ENCODE measurements at places on chromosomes 16 and 17.

GRCh38 chr17:58338841-58339754 lies 10.5 kb upstream of the TSPOAP1 start:
- peak; percentile 79 for DNase-seq

DNA sequence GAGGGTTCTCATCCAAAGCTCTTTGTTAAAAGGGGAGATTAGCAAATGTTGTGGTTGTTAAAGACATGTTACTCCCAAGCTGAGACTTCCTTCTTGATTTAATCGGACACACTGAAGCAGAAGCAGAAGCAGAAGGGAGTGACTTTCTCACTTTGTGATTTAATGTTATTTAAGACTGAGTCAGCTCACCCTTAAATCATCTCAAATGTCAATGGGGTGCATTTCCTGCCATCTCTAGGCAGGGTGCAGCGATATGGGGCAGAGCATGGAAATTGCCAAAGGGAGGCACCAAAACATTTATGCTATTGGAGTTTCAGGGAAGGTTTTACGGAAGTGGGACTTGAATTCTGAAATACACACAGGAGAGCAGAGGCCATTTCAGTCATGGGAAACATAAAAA lies 283.6 kb downstream of the ABCC12 start:
- DNase-seq: no peak

GRCh38 chr17:28505986-28506665 lies at the start of gene FOXN1:
Gene FOXN1, plus strand, starts transcription at chr17:28506348. Its CDS starts 17,622 bp downstream, at chr17:28523970.
- no peak for DNase-seq

DNA sequence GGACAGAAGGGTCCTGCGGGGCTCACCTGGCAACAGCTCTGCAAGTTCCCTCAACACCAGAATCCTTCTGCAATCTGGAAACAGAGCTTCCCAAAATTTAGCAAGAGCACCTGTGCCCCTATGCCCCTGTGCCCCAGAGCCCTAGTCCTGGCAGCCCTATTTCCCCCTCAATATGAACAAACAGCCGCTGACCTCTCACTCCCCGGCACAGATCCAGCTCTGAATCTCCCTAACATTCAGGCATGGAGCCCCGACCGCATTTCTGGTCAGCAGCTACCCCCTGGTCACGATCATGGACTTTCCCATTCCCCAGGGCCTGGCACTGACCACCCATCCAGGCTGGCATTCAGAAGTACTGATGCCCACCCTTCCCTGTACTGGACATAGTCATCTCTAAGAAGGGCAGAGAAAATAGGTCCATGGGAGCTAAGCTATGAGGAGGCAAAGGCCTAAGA lies 110.8 kb upstream of the SMURF2 start:
- DNase-seq: no peak

- no peak for DNase-seq
These were observed 162.4 kb upstream of the TOX3 start for GRCh38 chr16:52709306-52709705.

DNA sequence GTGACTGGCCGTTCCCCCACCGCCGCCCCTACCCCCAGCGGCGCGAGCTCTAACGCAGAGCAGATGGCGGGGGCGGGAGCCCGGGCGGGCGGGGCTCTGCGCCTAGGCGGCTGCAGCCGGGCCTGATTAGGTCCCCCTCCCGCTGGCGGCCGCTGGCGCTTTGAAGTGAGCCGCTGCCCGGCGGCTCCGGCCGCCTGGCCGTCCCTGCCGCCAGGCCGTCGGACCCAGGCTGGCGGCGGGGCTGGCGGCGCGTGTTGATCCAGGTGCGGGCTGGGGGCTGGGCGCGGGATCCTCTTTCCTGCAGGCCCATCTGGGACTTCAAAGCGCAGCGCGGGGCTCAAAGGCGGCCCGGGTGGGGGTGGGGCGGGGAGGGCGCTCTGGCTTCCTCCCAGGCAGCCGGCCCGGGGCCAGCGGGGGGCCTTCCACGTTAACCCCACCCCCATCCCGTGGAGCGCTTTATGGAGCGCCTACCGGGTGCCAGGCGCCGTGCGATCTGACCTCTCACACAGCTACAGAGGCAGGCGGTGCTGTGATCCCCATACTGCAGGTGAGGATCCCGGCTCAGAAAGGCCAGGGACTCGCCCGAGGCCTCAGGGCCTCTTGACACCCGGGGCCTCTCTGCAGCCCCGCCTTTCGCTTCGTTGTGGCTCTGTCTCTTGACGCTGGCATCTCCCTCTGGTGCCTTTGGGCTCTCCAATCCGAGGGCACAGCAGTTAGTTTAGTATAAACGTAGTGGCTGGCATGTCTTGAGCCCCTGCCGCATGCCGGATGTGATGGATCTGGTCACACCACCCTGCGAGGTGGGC lies 80.0 kb upstream of the NKD1 start:
- DNase-seq: peak; percentile 94

DNA sequence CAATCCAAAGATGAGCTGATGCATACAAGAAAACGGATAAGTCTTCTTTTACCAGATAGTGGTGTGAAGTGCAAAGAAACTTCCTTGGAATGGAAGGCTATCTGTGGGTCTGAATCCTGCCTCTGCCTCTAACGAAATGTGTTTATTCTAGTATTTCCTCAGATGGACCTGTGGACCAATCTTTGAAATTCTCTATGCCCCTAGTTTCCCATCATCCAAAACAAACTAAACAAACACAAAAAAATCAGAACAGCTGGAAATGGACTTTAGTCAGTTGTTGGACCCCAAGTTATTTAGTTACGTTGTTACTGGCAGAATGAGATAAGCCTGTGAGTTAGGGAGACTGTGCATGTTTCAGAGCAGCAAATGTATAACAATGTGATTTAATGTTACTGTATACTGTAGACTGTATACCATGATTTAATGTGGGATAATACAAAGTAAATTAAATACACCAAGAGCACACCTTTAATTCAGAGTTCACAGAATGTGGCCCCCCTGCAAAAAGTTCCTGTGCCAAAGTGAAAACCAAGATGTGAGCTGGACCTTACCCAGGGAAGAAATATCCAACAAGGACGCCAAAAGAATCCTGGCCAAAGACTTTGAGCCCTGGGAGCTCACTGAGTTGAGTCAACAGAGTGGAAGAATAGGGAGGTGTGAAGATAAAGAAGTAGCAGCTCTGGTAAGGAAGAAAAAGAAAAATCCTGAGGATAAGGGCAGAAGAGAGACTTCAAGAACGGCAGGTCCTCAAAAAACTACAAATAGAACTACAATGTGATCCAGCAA lies 255.2 kb downstream of the CNTNAP4 start:
- DNase-seq: no peak

- DNase-seq: peak; percentile 66
These were observed 8.9 kb downstream of the NHERF2 start for GRCh38 chr16:2035431-2036199.

DNA sequence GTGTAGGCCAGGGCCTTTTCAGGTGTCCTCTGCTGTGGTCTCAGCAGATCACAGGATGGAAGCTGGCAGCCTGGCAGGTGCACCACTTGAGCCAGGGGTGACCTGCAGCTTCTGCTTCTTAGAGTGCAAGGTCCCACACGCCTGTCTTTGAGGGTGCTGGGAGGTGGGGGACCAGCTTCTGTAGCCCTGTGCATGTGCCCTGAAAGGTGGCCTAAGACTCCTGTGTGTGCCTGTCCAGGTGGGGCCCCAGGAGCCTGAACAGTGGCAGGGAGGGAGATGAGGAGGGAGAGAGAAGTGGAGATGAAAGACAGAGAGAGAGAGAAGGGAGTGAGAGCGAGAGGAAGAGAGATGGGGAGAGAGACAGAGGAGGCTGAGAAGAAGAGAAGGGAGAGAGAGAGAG lies 46.2 kb downstream of the LGALS9 start:
- no peak for DNase-seq

- DNase-seq: no peak
These were observed 188.7 kb upstream of the MPHOSPH6 start for GRCh38 chr16:82358606-82359221.

GRCh38 chr16:75074920-75075687 lies 41.5 kb downstream of the LDHD start:
- DNase-seq: no peak

DNA sequence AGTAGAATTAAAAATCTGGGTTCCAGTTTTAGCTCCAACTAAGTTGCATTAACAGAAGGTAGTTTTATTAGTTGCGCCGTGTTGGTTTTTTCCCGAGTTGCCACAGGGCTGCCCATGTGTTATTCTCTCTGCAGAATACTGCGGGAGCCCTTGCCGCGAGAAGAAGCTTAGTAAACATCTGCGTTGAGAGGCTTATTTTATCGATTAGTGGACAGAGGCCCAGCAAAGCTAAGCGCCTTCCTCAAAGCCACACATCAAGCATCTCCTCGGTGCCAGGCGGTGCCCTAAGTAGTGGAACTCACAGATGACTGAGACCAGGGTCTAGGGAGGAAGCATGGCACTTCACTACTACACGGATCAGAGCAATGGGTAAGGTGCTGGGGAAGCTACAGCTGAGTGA lies 212.3 kb upstream of the IRX5 start:
- DNase-seq: no peak

DNA sequence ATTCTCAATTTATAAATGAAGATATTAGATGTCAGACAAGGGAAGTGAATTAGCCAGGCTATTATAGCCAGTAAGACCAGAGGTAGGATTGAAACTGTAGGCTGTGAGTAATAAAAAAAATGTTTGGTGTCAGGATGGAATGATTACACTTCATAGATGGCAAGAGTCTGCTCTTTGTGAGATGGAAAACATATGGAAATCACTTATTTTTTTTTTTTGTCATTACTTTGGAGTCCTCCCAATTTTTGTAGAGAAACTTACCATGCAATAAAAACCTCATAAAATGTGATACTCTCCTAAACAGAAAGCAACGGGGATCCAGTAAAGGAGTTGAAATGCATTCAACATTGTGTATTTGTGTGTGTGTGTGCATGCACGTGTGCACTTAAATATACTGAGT lies 532.7 kb upstream of the CDH8 start:
- DNase-seq: no peak
